CD8-positive, alpha-beta T cell (primary cell): ENCODE measurements at places on chromosomes 7 and 10.
A peak's percentile ranks its signal among the peaks of the same experiment; 100 is the strongest.

DNA sequence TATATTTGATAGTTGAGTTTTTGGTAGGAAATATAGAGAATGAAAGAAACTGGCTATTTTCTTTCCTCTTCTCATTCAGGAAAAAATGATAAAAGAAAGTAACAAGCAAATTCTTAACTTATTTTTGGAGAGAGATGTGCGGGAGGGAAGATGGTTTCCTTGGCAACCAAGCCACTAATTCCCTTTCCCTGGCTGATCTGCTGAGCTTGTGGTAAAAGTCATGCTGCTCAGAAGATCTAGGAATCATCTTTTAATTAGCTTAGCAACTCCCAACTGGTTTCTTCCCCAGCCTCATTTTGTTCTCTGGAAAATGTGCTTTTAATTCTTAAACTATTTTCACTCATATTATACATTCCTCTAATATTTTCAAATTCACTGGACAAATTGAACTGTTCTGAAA is 11.8 kb downstream of the UROS start:
- DNase-seq = no peak

- DNase-seq = no peak
Observed at GRCh38 chr10:962342-962741, 25.9 kb upstream of the GTPBP4 start.

GRCh38 chr10:128081720-128082119 is 44.5 kb downstream of the MKI67 start:
- no peak for DNase-seq

GRCh38 chr10:60367024-60367423 is 22.7 kb downstream of the ANK3 start:
- DNase-seq = no peak

DNA sequence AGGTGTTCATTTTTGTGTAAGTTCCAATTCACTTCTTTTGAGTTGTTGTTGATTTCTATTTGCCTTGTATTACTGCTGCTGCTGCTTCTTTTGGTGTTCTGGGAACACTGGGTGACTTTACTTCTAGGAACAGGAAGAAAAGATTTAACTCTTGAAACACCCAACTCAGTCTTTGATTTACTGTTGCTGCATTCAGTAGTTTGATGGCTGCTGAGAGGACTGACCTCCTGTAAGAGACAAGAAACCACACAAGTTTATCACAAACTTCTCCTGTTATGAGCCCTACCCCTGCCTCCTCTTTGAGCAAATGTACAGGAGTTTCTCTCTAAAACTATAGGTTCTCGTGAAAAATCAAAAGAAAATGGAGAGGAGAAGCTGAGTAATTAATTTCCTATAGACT is 161.7 kb downstream of the CTTNBP2 start:
- DNase-seq = no peak

DNA sequence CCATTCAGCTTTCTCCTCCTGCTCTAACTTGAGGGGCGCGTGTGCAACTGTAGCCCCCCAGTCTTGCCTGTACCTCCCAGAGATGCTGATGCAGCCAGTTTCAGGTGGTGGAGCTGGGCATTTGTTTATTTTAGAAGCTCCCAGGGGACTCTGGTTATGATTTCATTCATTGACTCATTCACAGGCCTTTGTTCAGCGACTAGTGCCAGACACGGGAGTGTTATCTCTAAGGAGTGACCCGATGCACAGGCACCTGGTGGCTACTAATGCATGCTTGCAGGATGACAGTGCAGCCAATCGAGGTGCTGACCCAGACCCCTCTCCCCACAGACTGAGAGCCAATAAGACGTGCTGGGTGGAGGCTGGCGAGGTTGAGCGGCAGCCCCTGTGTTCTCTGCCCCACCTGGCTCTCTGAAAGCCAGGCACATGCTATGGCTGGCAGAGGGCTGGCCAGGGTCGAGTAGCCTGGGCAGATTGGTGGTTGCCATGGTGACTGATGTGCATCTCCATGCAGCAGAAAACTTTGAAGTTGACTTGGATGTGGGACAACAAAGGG is 19.7 kb upstream of the SLC18A2 start:
- no peak for DNase-seq

- DNase-seq = peak; percentile 53
Observed at GRCh38 chr10:72086466-72087391, 1.6 kb downstream of the SPOCK2 start.

DNA sequence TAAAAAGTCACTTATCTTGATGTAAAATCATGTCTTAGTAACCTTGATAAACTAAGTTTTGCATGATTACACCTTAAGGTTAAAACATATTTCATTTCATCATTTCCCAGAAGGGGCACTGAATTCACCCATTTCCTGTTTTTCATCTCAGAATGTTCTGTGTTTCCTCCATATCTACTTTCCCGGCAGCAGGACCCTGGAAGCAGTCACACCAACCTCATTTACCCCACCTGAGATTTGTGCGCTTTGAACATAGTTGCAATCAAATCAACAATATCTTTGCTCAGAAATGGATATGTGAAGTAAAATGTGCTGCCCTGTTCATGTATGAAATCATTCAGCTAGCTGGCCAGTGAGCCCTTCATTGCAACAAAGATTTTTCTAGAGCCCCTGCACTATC is 46.8 kb downstream of the IKZF1 start:
- no peak for DNase-seq

- no peak for DNase-seq
Observed at GRCh38 chr7:83873459-83873858, 224.5 kb upstream of the SEMA3E start.

- no peak for DNase-seq
Observed at GRCh38 chr7:98288064-98288823, 6.8 kb downstream of the BRI3 start.

GRCh38 chr7:131735101-131735500 is 178.7 kb upstream of the PODXL start:
- DNase-seq = no peak

DNA sequence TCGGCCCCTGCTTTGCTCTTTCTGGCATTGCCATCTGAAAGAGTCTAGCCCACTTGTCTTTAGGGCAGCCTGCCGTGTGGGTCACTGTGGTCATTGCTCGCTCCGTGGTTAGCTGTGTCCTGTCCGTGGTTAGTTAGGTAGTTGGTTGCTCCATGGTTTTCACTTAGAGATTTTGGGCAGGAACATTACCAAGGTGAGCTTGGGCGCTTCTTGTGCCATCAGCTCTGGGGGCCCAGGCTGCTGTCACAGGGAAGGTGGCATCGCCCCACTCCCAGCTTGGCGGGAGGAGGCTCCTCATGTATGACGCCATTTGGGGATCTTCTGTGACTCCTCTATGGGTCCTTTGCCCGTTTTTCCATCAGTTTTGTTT is 53.1 kb downstream of the INPP5A start:
- no peak for DNase-seq

- no peak for DNase-seq
Observed at GRCh38 chr7:25073451-25073850, 51.6 kb downstream of the CYCS start.

GRCh38 chr10:369684-370448 is 234.6 kb downstream of the ZMYND11 start:
- no peak for DNase-seq

DNA sequence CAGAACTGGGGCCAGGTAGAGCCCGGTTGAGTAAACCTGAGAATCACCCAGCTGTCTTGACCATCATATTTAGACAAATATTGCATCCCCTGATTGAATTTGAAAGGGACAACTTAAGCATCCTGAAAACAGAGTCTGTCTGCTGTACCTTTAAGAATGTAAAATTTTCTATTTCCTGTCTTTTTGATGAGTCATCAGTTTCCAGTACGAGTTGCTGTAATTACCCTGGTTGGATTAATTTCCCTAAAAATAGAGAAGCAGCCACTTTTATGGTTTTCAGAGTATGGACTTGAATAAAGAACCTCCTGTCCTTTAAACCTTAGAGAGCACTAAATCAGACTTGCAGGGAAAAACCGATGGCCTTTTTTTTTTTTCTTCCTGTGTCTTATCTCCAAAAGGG is 164.6 kb upstream of the SH2B2 start:
- DNase-seq = no peak

- no peak for DNase-seq
Observed at GRCh38 chr10:112851181-112851580, 98.9 kb upstream of the TCF7L2 start.

- DNase-seq = no peak
Observed at GRCh38 chr10:89838044-89838615, 136.7 kb downstream of the KIF20B start.

DNA sequence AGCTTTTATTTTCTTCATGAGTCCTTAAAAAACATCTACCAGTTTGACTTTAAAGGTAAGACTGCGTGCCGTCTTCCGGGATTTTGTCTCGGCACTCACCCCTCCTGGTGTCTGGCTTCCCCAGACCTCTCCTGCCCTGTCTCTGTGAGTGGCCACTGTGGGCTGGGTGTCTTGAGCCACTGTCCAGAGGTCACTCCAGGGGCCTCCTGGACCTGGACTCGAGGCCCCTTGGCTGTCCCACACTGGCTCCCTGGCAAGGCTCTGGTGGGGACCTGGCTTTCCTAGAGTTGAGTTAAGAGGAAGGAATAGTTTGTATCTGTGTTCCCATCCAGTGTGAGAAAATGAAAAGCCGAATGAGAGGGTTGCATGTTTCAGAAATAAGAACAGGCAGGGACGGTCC is 95.5 kb downstream of the NKX6-2 start:
- no peak for DNase-seq

- DNase-seq = peak; percentile 5
Observed at GRCh38 chr10:31321396-31321941, 2.5 kb downstream of the ZEB1 start.

DNA sequence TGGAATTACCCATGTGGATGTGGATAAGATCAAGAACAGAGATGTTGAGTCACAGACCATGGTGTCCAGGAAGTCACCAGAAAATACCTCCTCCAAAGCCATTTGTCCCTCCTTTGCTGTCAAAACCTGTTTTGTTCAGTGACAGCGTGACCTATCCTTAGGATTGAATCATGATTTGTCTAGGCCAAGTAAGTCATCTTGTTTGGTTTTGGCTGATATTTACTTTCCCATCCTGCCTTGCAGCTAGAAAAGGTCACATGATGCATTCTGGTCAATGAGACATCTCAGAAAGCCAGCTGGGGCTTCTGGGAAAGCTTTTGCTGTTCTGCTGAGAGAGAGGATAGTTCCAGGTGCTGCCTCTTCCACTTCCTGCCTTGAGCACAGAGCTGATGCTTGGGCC is 225.3 kb upstream of the ZMIZ1 start:
- DNase-seq = no peak

DNA sequence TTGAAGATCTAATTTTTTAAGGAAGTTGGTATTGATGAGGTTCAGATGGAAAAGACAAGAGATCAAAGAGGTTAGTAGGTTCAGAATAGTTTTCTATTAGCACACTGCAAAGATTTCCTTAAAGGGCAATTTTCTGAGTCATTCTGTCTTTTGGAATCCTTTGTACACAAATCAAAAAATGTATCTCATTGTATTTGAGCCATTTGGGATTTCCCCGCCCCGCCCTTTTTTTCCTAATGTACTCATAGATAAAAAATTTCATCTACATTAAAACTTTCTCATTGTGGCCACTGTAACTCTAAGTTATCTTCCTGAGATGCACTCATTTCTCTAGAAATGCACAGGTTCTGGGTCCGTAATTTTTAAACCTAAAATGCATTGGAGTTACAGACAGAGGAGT is 12.1 kb downstream of the GIMAP6 start:
- no peak for DNase-seq

- DNase-seq = no peak
Observed at GRCh38 chr10:107340326-107340725, 175.8 kb upstream of the SORCS1 start.

- DNase-seq = no peak
Observed at GRCh38 chr10:79187121-79187940, 118.6 kb downstream of the ZMIZ1 start.

- no peak for DNase-seq
Observed at GRCh38 chr10:32318476-32318896, 28.5 kb downstream of the EPC1 start.

DNA sequence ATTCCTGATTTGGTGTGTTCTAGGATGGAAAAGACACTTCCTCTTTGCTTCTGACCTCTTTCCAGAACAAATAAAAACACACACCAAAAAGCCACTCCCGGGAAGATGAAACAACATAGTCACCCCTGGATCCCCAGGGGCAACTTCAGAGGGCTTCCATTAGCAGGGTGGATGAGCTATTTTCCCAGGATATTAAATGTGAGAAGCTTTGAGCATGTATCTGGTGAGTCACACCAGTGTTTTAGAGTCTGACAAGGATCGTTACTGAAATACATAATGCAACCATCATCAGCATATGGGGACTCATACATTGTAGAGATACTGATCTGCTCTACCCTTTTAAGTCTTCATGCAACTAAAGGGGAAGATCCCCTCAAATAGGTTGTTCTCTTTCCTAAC is 115.5 kb upstream of the ZNF438 start:
- no peak for DNase-seq

DNA sequence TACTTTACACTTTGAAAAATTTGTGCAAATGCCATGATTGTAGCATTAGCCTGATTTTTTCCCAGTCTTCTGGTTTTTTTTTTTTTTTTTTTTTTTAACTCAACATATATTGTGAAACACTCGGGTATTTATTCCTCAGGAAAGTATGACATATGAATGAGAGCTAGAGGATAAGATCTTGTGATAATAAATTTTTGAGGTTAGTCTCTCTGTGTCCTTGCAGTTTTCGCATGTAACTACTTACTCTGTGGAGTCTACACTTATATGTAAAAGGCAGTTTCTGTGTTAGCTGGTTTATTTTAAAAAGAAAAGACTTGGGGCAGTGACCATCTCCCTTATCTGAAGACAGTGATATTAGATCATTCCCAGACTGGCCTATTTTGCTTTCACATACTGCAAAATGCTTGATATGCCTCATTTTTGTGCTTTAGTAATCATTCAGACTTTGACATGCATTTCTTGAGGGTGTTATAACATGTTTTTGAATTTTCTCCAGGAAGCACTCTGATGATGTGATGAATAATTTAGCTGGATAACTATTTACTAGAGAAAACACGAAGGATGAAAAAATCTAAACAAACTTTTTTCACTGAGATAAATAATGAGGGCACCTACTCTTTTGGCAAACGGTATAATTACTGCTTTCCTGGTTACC is 371.0 kb downstream of the NRG3 start:
- no peak for DNase-seq

- no peak for DNase-seq
Observed at GRCh38 chr7:5626498-5626897, 155.0 kb downstream of the RNF216 start.

GRCh38 chr7:50677638-50677996 is 105.1 kb downstream of the GRB10 start:
- no peak for DNase-seq

DNA sequence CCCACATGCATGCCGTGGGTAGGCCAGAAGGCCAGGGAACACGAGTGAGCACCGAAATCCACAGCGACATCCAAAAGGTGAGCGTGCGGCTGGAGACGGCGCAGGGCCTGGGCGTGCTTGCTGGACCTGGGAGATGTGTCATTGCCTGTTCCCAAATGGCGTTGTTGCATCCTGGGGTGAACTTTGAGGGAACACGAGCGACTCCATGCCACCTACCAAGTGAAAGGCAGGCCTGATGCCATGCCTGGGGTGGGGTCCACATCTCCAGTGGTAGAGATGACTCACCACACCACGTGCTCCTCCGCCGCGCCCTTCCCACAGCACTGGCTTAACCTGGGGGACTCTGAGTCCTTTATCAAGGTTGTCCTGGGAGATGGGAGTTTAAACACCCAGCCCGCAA is 24.7 kb upstream of the VIPR2 start:
- DNase-seq = no peak
